Muscle of leg (tissue), 16 donors: ENCODE measurements at places on chromosomes 12 and 14. TPM values are rescaled to one million over a fixed set of nuclear protein-coding genes. Genes with fewer than 3 reads are reported as not detected.

C12orf50 gene
- total RNA-seq, result 0.09 TPM

TMEM229B gene
- 0.40 TPM for total RNA-seq

FAM186B gene
- total RNA-seq, result 0.18 TPM

DNA sequence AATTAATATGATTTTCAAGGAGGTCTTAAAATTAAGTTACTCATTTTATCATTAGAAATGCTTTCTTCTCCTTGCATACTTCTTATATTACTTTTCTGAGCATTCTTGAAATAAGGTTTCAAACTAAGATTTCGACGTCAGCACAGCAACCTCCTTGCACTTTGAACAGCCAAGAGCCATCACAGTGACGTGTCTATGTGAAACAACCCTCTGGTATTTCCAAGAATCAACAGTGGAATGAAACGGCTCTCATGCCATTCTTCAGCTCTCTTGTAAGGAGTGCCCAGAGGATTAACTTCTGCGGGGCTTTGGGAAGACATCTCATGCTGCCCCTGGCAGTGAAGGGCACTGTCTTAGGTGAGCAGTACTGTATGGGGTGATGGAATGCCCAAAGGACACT lies 109.2 kb downstream of the EFCAB11 start:
- DNase-seq, result no peak

KLHDC1 gene
- 7.2 TPM for total RNA-seq

- DNase-seq, result no peak
Observed at GRCh38 chr12:98385641-98386040, 129.7 kb upstream of the TMPO start.

SERPINA1 gene
- 2.0 TPM for total RNA-seq

DNA sequence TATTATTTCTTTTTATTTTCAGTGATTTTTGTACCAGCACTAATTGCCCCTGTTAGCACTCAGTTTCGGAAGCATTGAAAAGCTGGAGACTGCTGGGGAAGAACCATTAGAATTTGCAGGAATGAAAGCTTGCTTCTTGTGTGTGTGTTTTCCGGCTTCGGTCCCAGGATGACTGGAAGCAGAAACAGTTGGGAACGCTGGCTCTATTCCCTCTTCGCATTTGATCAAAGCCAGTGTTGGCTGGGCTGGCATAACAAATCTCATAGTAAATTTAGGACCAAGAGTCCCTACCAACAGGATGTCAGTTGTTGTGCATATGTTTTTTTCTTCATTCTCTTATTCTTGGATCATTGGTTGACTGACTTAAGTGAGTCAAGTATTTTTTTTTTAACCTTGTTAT lies 53.6 kb upstream of the TRAF3 start:
- no peak for DNase-seq

DNA sequence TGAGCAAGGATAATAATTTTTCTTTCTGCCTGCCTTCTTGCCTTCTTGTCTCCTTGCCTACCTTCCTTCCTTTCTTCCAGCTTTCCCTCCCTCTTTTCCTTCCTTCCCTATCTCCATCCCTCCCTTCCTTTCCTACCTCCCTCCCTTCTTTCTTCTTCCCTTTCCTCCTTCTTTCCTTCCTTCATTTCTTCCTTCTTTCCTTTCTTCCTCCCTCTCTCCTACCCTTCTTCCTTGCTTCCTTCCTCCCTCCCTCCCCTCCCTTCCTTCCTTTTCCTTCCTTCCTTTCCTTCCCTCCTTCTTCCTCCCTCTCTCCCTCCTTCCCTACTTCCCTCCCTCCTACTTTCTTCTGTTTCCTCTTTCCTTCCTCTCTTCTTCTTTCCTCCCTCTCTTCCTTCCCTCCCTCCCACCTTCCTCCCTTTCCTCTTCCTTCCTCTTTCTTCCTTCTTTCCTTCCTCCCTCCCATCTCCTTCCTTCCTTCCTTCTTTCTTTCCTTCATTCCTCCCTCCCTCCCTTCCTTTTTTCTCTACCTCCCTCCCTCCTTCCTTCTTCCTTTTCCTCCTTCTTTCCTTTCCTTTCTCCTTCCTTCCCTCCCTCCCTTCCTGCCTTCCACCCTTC lies 329.8 kb downstream of the APAF1 start:
- no peak for DNase-seq

PMCH gene
- total RNA-seq, result not detected

DNA sequence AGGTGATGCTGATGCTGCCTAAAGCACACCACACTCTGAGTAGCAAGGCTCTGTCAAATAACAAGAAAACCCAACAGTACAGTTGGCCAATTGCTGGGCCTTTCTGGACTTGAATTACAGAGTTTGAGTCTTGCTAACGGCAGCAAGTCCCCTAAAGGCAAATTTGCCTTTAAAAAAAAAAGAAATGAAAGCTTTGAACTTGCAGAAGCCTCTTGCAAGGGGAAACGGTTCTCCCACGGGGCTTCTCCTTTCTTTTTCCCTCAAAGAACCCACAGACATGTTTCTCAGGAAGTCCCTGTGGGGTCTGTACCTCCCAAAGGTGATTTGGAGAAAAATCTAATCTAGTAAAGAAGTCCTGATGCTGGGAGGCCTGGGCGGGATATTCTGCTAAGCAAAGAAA lies 191.3 kb upstream of the MYL2 start:
- peak; percentile 19 for DNase-seq

NYNRIN gene
- 16.5 TPM for total RNA-seq

DNA sequence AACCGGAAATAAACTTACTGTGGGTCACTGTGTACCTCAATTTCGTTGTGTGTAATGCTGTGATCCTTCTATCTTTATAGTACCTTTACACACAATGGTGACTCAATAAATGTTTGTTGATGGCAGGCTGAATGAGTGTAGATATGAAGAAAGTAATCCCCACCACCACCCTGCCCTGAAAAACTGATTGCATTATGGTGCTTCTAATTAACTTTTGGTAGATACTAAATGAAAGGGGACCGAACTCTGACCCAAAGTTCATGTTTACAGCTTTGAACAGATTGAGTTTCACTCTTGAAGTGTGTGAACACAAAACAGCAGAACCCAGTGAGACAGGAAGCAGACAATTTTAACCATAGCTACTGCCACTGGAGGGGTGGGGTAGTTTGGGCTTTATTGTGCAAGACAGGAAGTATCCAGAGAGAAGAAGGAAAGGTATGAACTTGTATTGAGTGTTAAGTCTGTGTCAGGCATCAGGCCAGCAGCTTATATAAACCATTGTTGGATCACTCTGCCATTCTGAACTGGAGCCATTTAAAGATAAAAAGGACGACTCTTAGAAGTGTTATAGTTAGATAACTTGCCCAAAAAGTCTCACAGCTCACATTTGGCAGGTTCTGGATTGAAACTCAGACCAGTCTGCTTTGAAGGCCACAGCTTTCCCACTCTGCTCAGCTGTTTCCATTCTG lies 197.0 kb upstream of the AMIGO2 start:
- peak; percentile 43 for DNase-seq

- DNase-seq, result peak; percentile 71
Observed at GRCh38 chr12:50066402-50066801, 9.0 kb downstream of the ASIC1 start.

DNA sequence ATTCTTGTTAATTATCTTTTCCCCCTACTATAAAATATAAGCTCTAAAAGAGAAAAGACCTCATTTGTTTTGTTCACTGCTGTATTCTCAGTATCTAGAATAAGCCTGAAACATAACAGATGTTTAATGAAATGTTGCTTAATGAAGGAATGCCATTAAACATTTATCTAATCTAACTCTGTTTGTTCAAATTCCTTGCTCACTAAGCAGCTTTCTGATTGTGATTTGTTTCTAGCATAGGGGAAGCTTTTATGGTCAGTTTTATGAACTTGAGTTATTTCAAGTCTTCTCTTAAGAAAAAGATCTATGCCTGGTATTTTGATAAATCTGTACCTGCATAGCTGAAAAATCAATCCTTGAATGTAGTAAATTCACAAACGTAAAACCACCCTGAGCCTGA lies 308.6 kb downstream of the CCDC91 start:
- no peak for DNase-seq

DNA sequence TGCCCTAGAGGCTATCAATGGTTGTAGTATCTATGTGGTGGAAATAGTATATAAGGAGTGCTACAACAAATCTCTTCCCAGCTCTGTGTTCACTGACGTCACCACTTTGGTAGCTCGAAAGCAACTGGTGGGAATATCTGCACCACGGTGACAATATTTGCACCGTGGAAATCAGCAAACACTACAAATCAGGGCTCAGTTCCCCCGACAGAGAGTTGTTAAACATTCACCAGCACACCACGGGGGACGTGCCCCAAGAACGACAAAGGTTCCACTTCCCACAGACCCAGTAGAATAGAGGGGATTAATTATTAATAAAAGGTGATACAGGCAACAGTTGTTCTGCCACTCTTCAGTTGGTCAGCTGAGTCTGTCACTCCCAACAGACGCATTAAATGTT lies 98.4 kb downstream of the CCDC60 start:
- DNase-seq, result no peak

CISTR gene
- not detected for total RNA-seq

GRCh38 chr12:64124511-64125197 lies 97.4 kb downstream of the KICS2 start:
- no peak for DNase-seq

DNA sequence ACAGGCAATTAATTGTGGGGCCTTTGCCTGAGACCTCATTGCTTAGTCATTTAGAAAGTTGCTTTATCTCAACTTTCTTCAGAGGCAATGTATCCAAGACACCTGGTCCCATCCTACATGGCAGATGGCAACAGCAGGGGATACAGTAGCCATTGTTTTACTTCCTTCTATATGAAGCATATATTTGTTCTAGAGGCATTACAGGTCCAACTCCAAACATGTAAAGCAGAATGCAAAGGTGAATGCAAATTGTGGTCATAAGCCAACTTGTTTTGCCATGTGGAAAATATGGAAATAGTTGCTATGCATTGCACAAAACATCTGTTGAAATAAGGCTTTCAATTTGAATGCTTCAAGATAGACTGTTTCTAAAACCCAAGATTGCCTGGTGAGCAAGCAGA lies 109.8 kb upstream of the BCAT1 start:
- no peak for DNase-seq

DNA sequence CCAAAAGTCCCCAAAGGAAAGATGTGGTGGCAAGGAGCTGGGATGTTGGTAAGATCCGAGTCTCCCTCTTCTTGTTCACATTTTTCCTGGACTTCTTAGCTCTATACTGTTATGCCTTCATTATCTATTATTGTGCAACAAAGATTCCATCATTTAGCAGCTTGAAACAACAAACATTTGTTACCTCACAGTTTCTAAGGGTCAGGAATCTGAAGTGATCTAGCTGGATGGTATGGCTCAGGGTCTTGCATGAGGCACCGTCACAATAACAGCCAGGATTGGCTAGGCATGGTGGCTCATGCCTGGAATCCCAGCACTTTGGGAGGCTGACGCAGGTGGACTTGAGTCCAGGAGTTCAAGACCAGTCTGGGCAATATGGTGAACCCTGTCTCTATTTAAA lies 51.1 kb upstream of the KRAS start:
- DNase-seq, result no peak

- DNase-seq, result no peak
Observed at GRCh38 chr14:55628426-55628825, 48.4 kb downstream of the KTN1 start.

DNA sequence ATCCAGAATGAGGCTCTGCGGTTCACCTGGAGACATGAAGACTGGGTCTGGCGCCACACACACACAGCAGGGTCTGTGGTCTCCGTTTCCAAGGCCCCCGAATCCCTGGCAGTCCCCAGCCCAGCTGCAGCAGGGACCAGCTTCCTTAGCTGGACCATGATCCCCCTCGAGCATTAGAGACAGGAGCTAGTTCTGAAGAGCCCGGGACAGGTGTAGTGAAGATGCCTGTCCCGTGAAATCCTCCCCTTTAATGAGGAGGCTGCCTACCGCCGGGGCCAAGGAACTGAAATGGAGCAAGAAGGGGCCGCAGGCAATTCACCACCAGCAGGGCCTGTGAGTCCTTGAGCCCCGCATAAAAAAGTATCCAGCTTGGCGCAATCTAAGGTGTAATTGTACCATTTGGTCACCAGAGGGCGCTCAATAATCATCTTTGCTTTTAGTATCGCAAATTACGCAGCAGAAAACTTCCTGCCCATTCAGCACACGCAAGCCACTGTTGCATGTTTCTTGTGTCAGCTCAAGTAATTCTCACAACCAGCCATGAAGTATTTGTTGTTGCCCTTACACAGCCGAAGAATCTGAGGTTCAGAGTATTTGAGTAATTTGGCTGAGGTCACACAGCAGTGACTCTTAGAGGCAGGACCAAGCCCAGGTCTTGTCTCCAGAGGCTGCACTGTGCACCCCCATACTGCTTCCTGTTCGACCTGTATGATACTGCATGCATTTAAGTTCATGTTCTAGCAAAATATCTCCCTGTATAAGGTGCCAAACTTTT lies 54.3 kb upstream of the PPP2R5C start:
- DNase-seq, result peak; percentile 88

- peak; percentile 97 for DNase-seq
Observed at GRCh38 chr14:58637391-58638230, at the start of gene DACT1. Gene DACT1, plus strand, starts transcription at chr14:58637962. Its CDS starts 241 bp downstream, at chr14:58638203.

DNA sequence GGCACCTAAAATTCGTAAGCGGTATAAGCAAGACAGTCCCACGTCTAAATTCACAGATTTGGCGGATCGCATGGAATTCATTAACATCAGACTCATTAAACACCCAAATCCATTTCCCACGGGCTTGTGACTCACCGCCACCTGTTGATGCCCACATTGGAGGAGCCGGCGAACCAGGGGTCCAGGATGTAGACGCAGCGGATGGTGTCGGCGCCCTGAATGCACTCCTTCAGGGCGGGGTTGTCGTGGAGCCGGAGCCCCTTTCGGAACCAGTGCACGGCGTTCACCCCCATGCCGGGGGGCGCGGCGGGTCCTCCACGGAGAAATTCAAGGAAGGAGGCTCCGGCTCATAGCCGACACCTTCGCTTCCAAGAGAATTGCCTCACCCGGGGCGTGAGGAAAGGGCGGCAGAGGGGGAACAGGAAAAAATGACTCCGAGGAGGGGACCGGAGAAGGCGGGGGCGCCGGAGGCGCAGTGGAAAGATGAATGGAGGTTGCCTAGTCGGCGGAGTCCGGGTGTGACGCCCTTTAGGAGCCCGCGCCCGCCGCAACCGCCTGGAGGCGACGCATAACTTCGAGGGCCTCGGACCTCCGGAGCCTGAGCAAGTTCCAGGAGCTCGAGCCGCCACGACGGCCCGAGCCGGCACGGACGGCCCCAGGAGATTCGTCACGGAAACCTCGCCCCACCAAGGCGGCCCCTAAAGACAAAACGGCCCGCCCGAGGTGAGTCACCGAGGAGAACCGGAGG lies 506 bp downstream of the CRY1 start:
- DNase-seq, result peak; percentile 68

GLS2 gene
- 0.09 TPM for total RNA-seq

DNA sequence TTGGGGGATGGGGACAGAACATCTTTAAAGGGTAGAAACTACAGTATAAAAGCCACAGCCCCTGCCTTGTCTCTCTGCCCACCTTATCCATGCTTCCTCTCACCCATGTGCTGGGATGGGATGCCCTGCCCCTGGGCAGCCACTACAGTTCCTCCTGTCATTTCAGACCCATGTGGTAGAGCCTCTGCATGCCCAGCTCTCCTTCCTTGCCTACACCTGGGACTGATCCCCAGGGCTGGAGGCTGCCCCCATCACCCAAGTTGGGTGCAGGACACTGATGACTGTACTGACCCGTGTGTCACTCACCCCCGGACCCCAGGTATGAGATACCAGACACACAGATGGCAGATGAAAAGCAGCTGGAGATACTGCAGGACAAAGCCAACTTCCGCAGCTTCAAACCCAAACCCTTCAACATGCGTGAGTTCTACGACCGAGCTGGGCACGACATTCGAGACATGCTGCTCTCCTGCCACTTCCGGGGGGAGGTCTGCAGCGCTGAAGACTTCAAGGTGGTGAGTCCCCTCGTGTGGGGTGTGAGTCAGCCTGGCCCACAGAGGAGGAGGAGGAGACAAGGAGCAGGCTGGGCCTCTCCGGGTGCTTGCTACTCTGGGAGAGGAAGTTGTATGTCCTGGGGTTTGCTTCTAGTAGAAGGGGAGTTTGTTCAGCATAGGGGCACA lies 2.2 kb downstream of the ASIC1 start:
- DNase-seq, result no peak

IL26 gene
- not detected for total RNA-seq
